ENCODE measurements at places on chromosomes 3 and 15.

DNA sequence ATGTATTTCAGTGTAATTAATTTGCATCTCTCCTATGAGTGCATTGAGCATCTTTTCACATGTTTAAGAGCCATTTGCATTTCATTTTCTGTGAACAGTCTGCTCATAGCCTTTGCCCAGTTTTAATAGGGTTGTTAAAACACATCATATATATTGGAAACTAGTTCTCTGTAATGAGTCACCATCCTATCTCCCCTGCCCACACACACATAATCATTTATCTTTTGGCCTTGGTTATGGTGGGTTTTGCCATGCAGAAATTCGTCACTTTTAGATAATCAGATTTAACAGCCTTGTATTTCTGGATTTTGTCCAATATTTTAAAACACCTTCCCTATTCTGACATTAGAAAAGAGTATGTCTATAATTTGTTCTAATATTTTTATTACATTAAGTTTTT, 11.9 kb upstream of the CHRM5 start:
- DNase-seq: no peak

- DNase-seq: no peak
Measured at GRCh38 chr3:179852142-179852905, 184.4 kb downstream of the PEX5L start.

GRCh38 chr3:195025056-195025883, 245.7 kb downstream of the XXYLT1 start:
- no peak for DNase-seq

GRCh38 chr3:24145981-24146822, 201.1 kb downstream of the NR1D2 start:
- DNase-seq: no peak

- no peak for DNase-seq
Measured at GRCh38 chr3:65048151-65048550, 360.4 kb upstream of the ADAMTS9 start.

GRCh38 chr3:31581660-31582059, 48.9 kb downstream of the STT3B start:
- DNase-seq: no peak

- no peak for DNase-seq
Measured at GRCh38 chr3:66483006-66483405, 17.8 kb downstream of the LRIG1 start.

- DNase-seq: no peak
Measured at GRCh38 chr15:90751300-90751825, 34.2 kb downstream of the BLM start.

DNA sequence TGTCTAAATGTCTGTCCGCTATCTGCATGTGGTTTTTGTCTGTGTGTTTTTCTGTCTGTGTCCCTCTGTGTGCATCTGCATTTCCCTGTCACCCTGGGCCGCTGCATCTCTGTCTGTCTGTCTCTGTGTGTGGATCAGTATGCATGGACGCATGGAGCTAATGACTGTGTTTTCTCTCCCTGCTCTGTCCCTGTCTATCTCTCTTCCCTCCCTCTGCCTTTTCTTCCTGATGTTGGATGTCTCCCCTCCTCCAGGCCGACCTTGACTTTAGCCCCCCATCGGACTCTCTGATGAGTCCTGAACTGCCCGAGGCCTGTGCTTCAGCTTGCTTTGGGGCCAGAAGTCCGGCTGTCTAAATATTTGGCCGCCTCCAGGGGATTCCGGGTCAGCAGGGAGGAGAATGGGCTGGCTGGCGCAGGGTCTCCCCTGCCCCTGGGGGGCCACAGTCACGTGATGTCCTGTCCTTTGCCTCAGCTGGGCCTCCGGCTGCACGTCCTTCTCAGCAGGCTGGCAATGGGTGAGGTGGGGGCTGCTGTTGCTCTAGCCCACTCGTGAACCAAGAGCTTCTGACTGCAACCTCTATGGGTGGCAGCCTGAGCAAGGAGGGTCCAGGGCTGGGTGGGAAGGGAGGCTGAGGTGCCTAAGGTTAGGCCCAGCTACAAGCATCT, 3.7 kb downstream of the SLC38A3 start:
- DNase-seq: no peak

- no peak for DNase-seq
Measured at GRCh38 chr3:10992017-10992942, at the start of gene SLC6A1. Gene SLC6A1 (plus strand): TSS chr3:10992748. CDS start chr3:11017212, 24,464 bp downstream.
